NCI-H1436 (cell line): ENCODE measurements at places on chromosomes 4 and X.

DNA sequence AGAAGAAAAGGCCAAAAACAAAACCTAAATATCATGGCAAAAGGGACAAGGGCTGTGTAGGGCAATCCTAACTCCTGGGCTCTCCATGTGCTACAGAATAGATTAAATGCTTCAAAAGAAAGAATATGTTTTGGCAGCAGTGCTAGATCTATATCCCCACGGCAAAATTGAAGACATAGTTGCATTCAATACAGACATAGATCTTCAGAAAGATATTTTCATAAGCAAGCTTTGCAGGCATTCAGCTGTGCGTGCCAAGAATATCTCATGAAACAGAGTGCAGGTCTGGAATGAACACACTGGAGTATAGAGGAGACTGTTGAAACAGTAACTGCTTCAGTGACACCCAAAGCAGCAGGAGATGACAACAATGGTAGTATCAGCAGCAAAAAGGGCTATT, 1476.9 kb downstream of the ARAP2 start:
- DNase-seq = no peak

DNA sequence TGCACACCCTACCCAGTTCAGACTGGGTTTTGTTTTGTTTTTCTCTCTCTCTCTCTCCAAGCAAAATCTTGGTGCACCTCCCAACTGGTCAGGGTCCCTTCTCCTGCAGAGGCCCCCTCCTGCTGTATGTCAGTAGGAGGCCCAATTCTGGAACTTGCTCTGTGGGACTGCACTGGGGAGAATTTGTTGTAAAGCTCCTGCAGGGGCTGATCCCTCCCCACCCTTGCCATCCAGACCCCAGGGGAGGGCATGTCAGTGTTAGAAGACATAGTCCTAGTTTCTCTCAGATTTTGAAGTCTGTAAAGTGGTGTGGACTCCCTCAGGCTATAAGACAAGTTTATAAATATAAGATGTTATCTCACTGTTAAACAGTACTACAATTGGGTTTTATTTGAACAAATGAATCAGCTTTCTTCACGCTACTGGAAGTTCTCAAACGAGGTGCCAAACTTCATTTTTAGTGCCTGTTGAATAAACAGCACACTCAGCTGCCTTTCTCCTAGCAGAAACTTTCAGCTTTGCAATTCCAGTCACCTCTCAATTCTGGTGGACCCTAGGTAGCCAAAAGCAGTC, 88.6 kb upstream of the FRMPD3 start:
- DNase-seq = no peak

DNA sequence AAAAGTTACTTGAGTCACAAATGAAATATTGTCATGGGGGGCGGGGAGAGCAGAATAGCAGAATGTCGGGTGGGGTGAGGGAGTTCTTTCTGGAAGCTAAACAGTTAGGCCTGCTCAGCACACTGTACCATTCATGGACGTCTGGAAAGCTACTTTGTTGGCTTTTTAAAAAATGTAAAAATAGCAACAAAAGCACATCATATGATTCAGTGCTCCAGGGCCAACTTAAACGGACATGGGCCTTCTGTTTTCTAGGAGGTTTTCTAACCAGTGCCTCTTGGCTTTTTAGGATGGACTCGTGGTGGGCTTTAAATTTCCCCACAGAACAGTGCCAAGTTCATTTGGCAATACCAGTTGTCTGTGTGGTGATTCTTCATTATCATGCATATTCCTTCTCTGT, 57.4 kb upstream of the CLCN4 start:
- DNase-seq = no peak

- DNase-seq = no peak
Measured at GRCh38 chr4:3440979-3441500, 728 bp upstream of the HGFAC start.

DNA sequence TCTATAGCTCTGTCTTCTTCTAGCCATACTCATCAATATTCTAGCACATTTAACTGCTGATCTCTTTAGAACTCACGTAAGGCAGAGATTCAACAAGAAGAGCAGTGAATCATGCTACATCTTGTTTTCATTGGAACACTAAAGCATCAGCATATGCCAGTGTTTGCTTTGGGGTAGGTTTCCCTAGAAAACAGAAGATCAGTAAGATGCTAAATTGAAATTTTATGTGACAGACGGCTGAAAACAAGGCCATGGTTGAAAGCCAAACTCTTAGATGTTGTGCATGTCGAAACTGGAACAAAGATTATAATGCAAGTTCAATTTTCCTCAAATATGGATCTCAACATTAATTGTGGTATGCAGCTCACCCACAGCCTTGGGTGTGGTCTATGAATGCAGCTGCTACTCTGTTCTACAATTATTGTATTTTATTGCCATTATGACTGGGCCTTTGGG, 107.6 kb downstream of the PDLIM5 start:
- no peak for DNase-seq

GRCh38 chrX:23515028-23515427, 152.3 kb upstream of the PRDX4 start:
- DNase-seq = no peak

GRCh38 chr4:123466080-123466785, 69.6 kb downstream of the SPRY1 start:
- no peak for DNase-seq
